Activated CD8-positive, alpha-beta memory T cell treated with anti-CD3 and anti-CD28 coated beads for 1 hour (primary cell): ENCODE measurements at places on chromosomes 6 and 20.

- DNase-seq: peak; percentile 0
These were observed 46.6 kb downstream of the MOXD1 start for GRCh38 chr6:132354517-132355167.

DNA sequence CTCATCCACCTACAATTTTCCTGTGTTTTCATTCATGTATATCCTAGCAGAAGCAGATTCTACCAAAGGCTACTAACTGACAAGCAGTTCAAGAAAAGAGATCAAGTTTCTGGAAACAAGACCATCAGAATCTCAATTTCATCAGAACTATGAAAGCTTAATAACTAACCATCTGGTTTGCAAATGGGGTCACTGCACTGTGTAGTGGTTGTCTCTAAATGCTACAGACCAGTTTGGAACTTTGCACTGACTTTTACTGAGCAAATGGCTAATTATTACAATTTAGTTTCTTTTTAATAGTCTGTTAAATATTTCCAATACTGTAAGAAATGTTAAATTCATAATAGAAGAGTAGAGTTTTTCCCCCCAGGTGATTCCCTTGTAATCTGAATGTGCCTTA, 64.5 kb downstream of the REPS1 start:
- no peak for DNase-seq

- no peak for DNase-seq
These were observed 149.1 kb downstream of the KCNQ5 start for GRCh38 chr6:72770959-72771358.

- DNase-seq: no peak
These were observed 105.6 kb downstream of the AIG1 start for GRCh38 chr6:143166247-143166695.

DNA sequence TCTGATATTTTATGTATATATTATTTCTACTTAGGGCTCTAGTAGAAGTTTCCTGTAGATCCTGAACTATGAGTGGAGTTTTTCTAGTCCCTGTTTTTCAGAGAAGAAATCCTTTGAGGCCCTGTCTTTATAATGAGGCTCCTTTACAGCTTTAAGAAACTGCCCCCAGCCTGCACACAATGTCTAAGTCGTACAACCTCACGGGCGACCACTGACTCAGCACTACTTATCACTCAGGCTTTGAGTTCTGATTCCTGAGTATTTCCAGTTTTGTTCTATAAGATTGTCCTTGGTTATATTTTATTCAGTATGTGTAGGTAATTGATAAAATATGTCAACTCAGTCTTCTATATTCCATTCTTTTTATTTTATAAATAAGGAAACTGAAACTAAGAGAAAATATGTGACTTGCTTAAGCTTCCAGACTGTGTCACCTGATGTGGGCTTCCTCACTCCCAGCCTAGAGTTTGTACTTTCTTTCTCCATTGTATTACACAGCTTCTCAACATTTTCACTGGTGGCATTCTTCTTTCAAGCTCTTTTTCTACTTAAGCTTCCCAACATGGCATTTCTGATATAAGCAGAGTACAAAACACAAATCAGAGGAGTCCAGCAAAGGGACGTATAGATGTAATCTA, 167.0 kb downstream of the TBX18 start:
- no peak for DNase-seq

GRCh38 chr6:146937316-146937715, 266.9 kb upstream of the STXBP5 start:
- DNase-seq: no peak

DNA sequence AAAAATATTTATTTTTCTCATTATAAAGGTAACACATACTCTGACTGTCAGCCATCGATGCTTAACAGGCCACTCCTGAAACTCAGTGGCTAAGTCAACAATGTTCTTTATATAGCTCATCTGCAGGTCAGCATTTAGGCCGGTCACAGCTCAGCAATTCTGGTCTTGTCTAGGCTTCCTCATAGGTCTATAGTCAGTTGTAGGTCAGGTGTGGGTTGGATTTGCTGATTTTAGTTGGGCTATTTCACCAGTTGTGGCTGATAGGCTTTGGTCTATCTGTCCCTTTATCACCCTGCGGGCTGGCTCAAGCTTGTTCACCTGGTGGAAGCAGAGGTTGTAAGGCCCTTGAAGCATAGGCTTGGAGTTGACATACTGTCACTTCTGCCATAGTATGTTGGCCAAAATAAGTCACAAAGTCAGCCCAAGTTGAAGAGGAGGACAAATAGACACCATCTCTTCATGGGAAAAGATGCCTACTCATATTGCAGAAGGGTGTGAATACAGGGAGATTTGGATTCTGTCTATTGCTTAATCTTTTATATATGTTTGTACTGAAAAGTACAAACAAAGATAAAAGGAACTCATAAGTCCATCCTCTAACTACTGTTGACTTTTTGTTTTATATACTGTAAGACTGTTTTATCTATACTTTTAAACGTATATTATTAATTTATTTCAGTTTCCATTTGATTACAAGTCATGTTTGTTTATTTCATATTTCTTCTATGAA, 75.0 kb downstream of the BCKDHB start:
- DNase-seq: no peak

DNA sequence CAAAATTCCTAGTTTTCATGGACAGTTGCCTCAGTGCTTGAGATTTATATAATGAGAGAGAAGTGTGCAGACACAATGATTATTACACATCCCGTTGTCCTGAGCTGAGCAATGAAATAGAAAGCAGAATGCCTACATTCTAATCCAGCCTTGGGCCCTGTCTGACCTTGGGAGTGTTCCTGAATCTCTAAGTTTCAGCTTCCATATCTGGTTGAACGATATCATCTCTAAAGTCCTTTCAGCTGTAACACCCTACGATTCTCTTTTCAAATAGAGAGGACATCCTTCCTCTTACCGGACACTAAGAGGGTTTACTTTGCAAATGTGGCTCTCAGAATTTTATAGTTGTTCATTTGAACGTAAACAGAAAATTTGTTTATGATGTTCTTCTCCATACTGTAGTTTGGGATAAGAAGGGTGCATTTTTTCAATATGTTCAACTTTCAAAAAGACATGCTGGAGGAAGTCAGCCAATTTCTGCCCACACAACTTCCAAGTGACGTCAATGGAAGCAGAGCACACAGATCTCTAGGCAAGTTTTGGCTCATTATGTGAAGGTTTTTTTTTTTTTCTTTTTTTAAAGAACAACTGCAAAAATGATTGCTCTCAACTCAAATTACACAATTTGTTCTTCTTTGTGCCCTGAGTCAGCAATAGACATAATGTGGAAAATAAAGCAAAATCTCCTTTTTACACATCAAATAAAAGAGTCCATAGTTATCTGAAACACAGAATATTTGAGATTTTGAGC, 50.4 kb downstream of the PDE7B start:
- no peak for DNase-seq

DNA sequence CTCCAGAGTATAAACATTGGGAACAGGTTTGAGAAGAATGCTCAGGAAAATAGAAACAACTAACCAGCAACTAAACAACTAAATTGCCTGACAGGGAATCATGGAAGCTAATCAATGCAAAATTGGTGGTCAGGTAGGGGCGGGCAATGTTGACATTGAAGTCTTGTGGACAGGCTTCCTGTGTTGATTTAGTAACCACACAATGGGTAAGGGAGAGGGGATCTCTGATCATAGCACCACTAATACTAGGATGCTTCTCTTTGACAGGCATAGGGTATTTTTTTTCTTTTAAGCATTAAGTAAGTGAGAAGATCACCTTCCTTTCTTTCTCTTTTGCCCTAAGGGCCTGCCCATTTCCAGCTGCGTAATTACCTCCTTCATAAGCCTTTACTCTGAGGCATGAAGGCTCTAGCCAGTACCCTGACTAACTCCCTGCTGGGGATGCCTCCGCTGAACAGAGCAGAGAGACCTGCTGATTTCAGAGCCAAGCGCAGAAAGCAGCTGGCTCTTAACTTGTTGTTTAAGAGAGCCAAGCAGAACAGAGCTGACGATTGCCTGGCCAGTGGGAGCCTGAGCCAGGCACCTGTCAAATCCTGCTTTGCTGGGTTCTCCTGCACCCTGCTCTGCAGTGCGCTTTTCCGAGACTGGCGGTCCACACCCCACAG, 118.7 kb downstream of the BMP2 start:
- no peak for DNase-seq

GRCh38 chr6:106421496-106421895, 61.0 kb downstream of the CRYBG1 start:
- DNase-seq: no peak

GRCh38 chr6:112362027-112362795, 15.1 kb downstream of the RFPL4B start:
- DNase-seq: no peak

- DNase-seq: no peak
These were observed 4.8 kb upstream of the TMEM14A start for GRCh38 chr6:52666071-52666470.

- DNase-seq: no peak
These were observed 7.8 kb upstream of the APMAP start for GRCh38 chr20:25000268-25000801.

DNA sequence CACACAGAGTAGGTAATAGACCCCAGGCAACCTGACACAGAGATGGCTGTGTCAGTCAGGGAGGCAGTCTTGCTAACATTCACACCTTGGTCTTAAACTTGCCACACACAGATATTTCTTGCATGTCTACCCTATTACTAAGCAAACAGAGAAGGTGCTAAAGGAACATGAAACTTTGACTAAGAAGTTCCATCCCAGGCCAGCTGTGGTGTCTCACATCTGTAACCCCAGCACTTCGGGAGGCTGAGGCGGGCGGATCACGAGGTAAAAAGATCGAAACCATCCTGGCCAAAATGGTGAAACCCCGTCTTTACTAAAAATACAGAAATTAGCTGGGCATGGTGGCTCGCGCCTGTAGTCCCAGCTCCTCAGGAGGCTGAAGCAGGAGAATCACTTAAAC, 222.4 kb upstream of the JARID2 start:
- no peak for DNase-seq

DNA sequence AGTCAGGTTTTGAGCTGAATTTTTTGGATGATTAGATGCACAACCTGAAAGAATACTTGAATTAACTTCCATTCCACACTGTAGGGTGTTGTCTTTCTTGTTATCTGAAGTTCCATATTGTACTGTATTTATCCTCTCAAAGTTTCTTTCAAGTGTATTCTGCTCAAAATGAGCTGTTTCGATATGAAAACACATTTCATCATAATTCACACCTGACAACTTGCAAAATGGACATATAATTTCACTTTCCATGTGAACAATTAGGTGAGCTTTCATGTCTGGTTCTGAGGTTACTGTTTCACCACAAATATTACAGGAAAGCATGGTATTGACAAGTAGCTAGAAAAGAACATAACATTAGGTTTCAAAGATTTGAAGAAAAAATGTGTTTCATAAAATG, 1.7 kb downstream of the ZUP1 start:
- DNase-seq: no peak

GRCh38 chr20:51428401-51429143, 113.9 kb downstream of the NFATC2 start:
- no peak for DNase-seq

GRCh38 chr6:150712505-150713252, 113.0 kb downstream of the PLEKHG1 start:
- no peak for DNase-seq

DNA sequence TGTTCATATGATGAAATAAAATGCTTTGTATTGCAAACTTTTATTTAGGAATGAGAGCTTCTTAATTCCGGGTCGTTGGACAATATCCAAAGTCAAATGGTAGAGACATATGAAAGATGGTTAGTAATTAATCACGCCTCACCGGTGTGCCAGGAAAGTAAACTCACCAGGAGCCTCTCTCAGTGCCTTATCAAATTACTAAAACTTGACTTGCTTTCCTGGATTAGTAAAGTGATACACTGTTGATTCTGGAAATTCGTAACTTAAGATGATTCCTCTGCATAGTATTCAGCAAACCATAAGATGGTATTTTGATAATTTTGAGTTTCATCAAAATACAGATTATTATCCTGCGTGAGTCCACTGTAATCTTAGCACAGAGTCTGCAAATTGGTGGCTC, 115.2 kb downstream of the PAX1 start:
- DNase-seq: no peak

DNA sequence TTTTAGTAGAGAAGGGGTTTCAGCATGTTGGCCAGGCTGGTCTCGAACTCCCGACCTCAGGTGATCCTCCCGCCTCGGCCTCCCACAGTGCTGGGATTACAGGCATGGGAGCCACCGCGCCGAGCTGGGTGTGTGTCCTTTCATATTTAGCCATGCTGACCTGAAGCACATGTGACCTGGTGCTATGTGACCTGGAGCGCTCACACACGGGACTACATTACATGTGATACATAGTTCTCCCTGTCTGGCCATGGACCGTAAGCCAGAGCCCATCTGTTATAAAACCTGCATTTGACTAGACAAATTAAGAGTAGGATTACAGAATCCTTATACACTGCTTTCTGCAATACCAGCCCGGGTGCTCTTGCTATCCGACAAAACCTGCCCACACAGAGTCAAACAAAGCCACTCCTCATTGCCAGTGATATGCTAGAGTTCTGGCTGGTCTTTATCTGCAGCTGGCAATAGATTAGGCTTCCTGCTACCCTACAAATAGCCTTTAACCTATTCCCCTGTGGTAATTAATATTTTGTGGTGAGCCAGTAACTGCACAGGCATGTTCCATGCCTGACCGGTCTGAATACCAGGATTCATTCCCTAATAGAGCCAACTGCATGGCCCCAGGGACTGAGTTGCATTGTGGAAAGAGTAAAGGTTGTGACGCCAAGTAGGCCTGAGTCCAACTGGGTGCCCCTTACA, 26.3 kb upstream of the FAM50B start:
- DNase-seq: no peak

DNA sequence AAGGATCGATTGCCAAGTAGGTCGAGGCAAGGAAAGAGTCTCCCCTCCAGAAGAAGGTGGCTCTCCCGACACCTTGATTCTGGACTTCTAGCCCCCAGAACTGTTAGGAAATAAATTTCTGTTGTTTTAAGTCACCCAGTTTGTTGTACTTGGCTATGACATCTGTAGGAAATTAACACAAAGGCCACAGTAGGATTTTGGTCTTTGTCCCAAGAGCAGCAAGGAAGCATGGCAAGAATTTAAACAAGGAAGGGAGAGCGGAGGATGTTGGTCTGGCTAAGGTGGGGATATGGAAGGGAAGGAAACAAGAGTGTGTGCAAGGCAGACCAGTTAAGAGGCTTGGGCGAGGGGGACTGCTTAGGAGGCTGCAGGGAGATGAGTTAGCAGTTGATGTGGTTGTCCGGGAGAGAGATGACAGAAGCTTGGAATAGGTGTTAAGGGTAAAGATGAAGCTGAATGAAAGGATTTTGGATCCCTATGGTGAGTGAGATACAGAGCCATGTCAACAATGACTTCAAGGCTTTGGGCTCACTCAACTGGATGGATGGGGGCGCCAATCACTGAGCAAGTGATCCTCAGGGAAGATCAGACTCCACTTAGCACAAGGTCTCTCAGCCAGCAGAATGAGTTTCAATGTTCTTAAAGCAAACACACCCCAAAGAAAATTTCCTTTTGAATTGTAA, 140.5 kb upstream of the ZNF217 start:
- no peak for DNase-seq

GRCh38 chr6:149209871-149210775, 107.4 kb upstream of the TAB2 start:
- no peak for DNase-seq
